LHCN-M2 (cell line): ENCODE measurements at places on chromosomes 13 and 19. TPM values are rescaled to one million over a fixed set of nuclear protein-coding genes. Genes with fewer than 3 reads are reported as not detected.

DNA sequence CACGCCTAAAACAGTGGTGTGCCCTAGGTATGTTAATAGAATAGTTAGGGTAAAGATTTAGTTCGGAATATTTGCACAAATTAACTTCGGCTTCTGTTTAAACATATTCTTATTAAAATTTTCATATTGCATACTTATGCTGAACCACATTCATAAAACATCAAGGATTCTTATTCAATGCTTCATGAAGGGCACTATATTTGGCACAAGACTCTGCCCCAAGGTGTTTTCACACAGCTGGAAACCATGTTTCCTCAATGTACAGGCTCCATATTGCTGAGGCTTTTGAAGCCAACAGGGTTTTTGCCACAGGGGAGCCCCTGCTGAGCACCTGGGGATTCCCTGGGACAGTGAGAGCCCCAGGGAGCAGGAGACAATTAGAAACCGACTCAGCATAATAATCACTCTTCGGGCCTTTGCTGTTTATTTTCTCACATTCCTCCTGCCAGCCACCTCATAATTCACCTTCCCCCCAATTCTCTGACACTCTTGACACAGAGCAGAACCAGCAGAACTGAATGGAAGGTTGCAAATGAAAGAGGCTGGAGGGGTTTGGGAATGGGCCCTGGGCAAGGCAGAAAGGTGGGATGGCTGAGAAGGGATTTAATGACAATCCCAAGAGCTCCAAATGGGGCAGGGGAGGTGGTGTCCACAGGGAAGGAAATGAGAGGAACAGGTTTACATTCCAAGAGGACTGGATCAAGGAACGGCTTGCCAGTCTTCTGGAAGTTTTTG lies 72.3 kb upstream of the POMP start:
- no peak for DNase-seq

DNA sequence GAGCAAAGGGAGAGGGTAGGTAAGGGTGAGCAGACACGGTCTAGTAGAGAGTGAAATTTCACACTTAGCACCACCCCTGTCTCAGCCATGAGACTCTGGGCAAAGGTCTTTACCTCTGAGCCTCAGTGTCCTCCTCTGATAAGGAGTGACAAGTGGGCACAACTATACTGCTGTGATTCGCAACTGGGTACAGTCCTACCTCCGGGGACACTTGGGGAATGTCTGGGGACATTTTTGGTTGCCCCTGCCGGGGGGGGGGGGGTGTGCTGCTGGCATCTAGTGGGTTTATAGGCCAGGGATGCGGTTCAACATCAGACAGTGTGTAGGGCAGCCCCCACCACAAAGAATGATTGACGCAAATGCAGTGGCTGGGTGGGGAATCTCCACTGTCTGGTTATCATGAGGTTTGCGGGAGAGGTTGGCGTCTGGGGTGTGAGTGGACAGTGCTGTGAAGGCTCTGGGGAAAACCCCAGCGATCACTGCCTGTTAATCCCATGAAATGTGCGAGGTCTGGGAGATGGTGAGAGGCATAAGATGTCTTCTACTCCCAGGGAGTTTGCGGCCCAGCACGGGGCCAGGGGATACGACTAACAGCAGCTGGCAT lies 4.3 kb downstream of the NACC1 start:
- no peak for DNase-seq

GRCh38 chr13:28753208-28753892 lies 34.6 kb upstream of the SLC46A3 start:
- DNase-seq = peak; percentile 94

Gene CLDN10
- not detected in 2 replicates for total RNA-seq

Gene WASF3
- 7.6 and 8.3 TPM in 2 replicates for total RNA-seq
